ENCODE measurements at places on chromosomes 11 and 22.

DNA sequence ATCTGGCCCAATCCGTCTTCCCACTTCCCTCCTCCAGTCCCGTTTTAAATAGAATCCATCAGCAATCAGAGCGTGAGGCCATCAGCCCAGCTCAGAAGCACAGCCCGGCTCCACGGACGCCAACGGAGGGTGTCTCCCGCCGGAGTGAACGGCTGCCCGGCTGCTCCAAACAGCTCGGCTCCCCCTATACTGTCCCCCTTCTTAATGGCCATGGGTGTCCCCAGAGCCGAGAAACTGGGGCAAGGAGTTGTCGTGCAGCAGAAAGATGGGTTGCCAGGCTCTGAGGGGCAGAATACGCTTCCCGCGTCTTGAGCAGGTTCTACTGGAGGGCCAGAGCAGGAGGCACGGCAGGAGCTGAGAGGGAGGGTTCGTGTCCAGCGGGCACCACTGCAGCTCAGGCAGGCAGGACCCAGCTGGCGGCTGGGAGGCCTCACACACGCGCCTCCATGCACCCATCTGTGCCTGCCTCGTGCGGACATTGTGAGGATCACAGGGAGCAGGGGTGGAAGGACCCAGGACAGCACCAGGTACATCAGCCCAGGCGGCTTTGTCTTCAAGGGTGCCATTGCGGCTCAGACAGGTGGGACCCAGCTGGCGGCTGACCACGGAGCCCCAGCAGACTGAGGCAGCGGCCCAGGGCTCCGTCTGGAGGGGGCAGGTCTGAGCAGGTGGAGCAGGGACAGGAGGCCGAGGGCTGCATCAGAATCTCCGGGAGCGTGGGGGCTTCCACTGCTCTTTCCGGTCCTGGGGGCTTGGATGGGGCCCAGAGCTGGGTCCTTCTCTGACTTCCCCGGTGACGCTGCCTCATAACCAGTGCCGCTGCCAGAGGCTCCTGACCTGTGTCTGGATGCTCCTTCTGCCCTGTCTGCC lies 882.7 kb downstream of the BRD1 start:
- no peak for DNase-seq

- DNase-seq: no peak
Measured at GRCh38 chr11:96293598-96294021, 49.4 kb downstream of the MAML2 start.

- no peak for DNase-seq
Measured at GRCh38 chr11:34205326-34206035, 100.1 kb downstream of the NAT10 start.

- no peak for DNase-seq
Measured at GRCh38 chr11:128763224-128763623, 69.4 kb downstream of the FLI1 start.

- DNase-seq: no peak
Measured at GRCh38 chr11:46451759-46452158, 60.2 kb upstream of the CHRM4 start.

DNA sequence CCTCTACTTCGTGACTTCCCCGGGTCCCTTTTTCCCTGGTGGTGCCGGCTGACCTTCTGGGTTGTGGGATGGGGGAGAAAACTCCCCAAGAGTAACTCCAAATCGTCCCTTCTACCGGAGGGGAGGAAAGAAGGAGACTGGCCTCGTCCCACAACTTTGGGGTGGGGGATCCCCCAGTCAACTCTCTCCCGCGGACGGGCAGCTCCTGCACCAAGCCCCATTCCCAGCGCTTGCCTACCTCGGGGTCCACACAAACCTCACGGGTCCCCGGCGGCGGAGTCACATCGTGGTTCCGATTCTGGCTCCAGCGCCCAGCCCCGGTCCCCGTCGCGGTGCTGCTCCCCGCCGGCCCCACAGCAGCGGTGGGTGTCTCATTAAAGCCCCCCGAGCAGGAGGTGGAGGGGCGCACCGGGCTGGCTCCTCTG lies 317 bp downstream of the BDNF start:
- DNase-seq: no peak

- no peak for DNase-seq
Measured at GRCh38 chr22:42895087-42895486, 38.0 kb upstream of the ARFGAP3 start.
